Regular cardiac myocyte (primary cell): ENCODE measurements at places on chromosomes 11 and 22. TPM values are rescaled to one million over a fixed set of nuclear protein-coding genes. Genes with fewer than 3 reads are reported as not detected.

OR51S1 gene
- not detected in 2 replicates for total RNA-seq

TUBA8 gene
- 0.56 and 0.58 TPM in 2 replicates for total RNA-seq

PLEKHA7 gene
- 0.28 and 0.58 TPM in 2 replicates for total RNA-seq

TSPAN32 gene
- not detected in 2 replicates for total RNA-seq

ABCC8 gene
- total RNA-seq: not detected in 2 replicates

TSGA10IP gene
- total RNA-seq: not detected in 2 replicates

AKIP1 gene
- 43.3 and 51.6 TPM in 2 replicates for total RNA-seq

GAL3ST3 gene
- not detected in 2 replicates for total RNA-seq

RTN4R gene
- 0.28 and 0.58 TPM in 2 replicates for total RNA-seq

CNIH2 gene
- 0.19 and 0.85 TPM in 2 replicates for total RNA-seq

HIC2 gene
- 2.8 and 3.3 TPM in 2 replicates for total RNA-seq

ART1 gene
- total RNA-seq: not detected in 2 replicates

FXYD2 gene
- 0.38 and 1.4 TPM in 2 replicates for total RNA-seq

FLRT1 gene
- not detected in 2 replicates for total RNA-seq

CCDC116 gene
- total RNA-seq: 0.19 and 0.28 TPM in 2 replicates

SLC25A45 gene
- 1.5 and 2.8 TPM in 2 replicates for total RNA-seq

TRIM22 gene
- 68.2 and 177 TPM in 2 replicates for total RNA-seq

SLC25A22 gene
- total RNA-seq: 7.0 and 15.0 TPM in 2 replicates

SAA1 gene
- 0.77 and 3.1 TPM in 2 replicates for total RNA-seq

SYT7 gene
- 0.19 and 0.85 TPM in 2 replicates for total RNA-seq

MAJIN gene
- total RNA-seq: not detected in 2 replicates

OR6A2 gene
- 0.19 and 0.28 TPM in 2 replicates for total RNA-seq

PELI3 gene
- total RNA-seq: 6.7 and 18.6 TPM in 2 replicates

SPI1 gene
- total RNA-seq: not detected in 2 replicates

DENND6B gene
- 1.3 and 2.0 TPM in 2 replicates for total RNA-seq

MOV10L1 gene
- 1.5 and 5.1 TPM in 2 replicates for total RNA-seq

GSC2 gene
- total RNA-seq: not detected in 2 replicates

OR8G1 gene
- not detected in 2 replicates for total RNA-seq

HBD gene
- total RNA-seq: 0.19 TPM in 1 of 2 replicates, not detected in the other

SYT8 gene
- not detected in 2 replicates for total RNA-seq

MMP27 gene
- total RNA-seq: not detected in 2 replicates

GNAZ gene
- total RNA-seq: 0.96 and 1.4 TPM in 2 replicates

HORMAD2 gene
- total RNA-seq: under 0.01 TPM in 2 replicates

TMEM151A gene
- total RNA-seq: under 0.01 and 0.28 TPM in 2 replicates

CABP4 gene
- 0.28 and 0.38 TPM in 2 replicates for total RNA-seq

B4GALNT4 gene
- 1.4 and 1.9 TPM in 2 replicates for total RNA-seq
